ENCODE measurements at places on chromosomes 4 and X.

- no peak for DNase-seq
Observed at GRCh38 chrX:19750783-19751467, 136.5 kb downstream of the SH3KBP1 start.

GRCh38 chr4:126023896-126024295, 709.1 kb downstream of the FAT4 start:
- DNase-seq, result no peak

- no peak for DNase-seq
Observed at GRCh38 chr4:141339966-141340365, 119.3 kb downstream of the ZNF330 start.

DNA sequence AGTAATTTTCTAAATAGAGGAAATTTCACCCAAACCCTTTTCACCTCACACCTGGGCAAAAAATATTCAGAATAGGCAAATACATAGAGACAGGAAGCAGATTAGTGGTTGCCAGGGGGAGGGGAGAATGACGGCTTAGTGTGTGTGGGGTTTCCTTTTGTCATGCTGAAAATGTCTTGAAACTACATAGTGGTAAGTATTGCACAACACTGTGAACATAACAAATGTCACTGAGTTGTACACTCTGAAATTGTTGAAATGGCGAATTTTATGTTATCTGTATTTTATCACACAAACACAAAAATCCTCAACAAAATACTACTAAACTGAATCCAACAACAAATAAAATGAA, 60.7 kb upstream of the PLAC1 start:
- peak; percentile 59 for DNase-seq

DNA sequence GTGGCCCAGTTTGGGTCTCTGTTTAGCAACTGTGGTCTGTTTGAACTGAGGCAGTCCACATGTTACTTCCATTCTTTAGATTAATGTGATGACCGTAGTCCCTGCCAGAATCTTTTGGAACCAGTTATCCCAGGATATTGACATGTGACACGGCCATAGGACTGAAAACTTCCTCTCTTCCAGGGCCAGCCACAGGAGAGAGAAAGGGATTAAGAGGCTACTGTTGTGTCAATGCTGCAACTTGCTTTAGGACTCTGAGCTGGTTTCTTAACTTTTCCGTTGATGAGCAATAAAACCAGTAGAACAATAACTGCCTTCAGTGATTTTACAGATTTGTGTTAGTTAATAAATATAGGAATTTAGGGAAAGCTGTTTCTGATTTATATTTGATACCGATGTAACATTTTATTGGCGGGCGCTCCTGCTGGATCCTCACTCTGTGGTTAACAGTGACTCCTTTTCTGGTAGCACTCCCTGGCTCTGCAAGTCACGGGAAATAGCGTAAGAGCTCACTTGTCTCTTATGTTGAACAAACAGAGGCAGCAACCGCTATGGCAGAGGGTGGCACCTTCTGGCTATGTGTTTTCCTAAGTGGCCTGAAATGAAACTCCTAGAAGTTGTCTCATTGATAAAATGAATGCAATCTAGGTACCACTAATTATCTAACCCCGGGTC, 2.5 kb downstream of the TENM3 start:
- no peak for DNase-seq

DNA sequence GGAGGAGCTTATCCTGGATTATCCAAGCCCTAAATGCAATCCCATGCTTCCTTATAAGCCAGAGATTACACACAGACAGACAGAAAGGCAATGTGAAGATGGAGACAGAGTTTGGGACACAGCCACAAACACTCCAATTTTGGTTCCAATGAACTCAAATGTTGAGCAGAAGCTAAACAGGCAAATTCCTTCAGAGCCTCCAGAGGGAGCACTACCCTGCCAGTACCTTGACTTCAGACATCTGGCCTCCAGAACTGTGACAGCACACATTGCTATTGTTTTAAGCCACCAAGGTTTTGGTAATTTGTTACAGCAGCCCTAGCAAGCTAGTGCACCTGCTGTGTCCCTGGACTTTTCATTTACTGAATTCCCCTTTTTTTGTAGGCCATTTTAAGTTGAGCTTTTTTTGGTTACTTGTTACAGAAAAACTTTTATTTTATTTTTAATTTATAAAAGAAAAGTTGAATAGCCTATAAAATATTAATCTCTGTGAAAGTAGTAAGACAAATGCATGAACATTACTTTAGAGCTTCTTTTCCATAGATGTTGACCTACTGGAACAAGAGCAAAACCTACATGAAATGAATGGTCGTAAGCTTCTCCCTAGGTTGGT, 33.4 kb upstream of the SRD5A3 start:
- DNase-seq, result peak; percentile 46

GRCh38 chr4:6192245-6192644, 8.1 kb downstream of the JAKMIP1 start:
- no peak for DNase-seq

GRCh38 chrX:124518885-124519284, 172.5 kb downstream of the SH2D1A start:
- no peak for DNase-seq

GRCh38 chr4:153655928-153656327, 28.2 kb upstream of the TLR2 start:
- no peak for DNase-seq

DNA sequence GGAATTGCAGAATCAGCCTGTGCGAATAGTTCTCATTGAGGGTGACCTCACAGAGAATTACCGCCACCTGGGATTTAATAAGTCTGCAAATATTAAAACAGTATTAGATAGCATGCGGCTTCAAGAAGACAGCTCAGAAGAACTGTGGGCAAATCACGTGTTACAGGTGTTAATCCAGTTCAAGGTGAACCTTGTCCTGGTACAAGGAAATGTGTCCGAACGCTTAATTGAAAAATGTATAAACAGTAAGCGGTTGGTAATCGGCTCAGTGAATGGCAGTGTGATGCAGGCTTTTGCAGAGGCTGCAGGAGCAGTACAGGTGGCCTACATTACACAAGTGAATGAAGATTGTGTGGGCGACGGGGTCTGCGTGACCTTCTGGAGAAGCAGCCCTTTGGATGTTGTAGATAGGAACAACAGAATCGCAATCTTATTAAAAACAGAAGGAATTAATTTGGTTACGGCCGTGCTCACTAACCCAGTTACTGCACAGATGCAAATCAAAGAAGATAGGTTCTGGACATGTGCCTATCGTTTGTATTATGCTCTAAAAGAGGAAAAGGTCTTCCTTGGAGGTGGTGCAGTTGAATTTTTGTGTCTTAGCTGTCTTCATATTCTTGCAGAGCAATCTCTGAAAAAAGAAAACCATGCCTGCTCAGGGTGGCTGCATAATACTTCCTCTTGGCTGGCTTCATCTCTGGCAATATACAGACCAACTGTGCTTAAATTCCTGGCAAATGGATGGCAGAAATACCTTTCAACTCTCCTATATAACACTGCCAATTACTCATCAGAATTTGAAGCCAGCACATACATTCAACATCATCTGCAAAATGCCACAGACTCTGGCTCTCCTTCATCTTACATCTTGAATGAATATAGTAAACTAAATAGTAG, 10.7 kb downstream of the BBS12 start:
- DNase-seq, result no peak

GRCh38 chr4:120549011-120549570, 373.4 kb downstream of the PRDM5 start:
- DNase-seq, result no peak

- no peak for DNase-seq
Observed at GRCh38 chrX:72382202-72382595, 76.5 kb upstream of the CITED1 start.

DNA sequence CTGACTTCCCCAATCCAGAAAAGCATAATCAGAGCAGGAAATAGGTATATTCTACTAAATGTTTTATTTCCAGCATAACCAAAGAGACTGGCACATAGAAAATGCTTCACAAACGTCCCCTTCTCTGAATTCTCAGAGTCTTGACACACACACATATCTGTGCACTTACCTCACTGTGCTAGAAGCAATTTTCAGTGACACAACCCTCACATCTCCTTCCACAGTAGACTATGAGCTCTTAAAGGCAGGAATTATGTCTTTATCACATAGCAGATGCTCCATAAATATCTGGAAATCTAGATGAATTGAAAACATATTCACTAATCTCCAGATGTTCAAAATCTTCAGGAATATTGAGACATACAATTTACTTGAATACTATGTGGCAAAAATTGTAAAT, 5.9 kb downstream of the SOWAHB start:
- no peak for DNase-seq

- no peak for DNase-seq
Observed at GRCh38 chr4:155433636-155434360, 57.0 kb upstream of the MAP9 start.

GRCh38 chr4:10015140-10015753, 6.0 kb downstream of the SLC2A9 start:
- DNase-seq, result peak; percentile 69

- no peak for DNase-seq
Observed at GRCh38 chr4:150722908-150723362, 141.0 kb downstream of the MAB21L2 start.

GRCh38 chrX:960821-961220, 251.6 kb downstream of the CRLF2 start:
- no peak for DNase-seq

GRCh38 chr4:56699537-56700105, 18.5 kb upstream of the HOPX start:
- DNase-seq, result no peak

GRCh38 chrX:39688576-39689375, 409.0 kb downstream of the BCOR start:
- peak; percentile 21 for DNase-seq

- no peak for DNase-seq
Observed at GRCh38 chr4:70754470-70754869, 32.7 kb downstream of the RUFY3 start.

GRCh38 chrX:72387247-72387646, 81.5 kb upstream of the CITED1 start:
- DNase-seq, result no peak

GRCh38 chrX:120560405-120560841, 339 bp downstream of the CUL4B start:
- DNase-seq, result peak; percentile 56

- DNase-seq, result no peak
Observed at GRCh38 chr4:187552781-187553180, 442.8 kb upstream of the ZFP42 start.

- no peak for DNase-seq
Observed at GRCh38 chr4:56181140-56181953, 205.9 kb downstream of the AASDH start.

DNA sequence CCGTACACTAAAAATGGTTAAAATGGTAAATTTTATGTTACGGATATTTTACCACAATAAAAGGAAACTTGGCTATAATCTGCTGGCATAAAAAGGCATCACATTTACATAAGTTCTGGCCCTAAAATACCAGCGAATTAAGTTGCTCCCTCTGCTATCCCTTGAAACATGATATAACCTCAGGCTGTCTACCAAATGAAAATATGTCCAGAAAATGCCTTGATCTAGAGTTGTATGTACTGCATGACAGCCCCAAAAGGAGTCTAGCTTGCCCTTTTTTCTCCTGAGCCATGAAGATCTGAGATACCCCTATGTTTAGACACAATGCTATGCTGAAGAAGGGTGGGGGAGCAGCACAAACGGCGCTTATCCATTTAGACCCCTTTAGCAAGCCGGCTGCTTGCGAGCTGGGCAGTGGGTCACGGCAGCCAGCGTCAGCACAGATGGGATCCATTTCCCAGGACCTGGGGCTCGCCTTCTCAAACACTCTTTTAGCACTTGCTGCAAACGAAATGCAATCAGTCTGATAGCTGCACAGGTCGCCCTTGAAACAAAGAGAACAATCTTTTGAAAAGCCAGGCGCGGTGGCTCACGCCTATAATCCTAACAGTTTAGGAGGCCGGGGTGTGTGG, 77.0 kb downstream of the AFAP1 start:
- no peak for DNase-seq

DNA sequence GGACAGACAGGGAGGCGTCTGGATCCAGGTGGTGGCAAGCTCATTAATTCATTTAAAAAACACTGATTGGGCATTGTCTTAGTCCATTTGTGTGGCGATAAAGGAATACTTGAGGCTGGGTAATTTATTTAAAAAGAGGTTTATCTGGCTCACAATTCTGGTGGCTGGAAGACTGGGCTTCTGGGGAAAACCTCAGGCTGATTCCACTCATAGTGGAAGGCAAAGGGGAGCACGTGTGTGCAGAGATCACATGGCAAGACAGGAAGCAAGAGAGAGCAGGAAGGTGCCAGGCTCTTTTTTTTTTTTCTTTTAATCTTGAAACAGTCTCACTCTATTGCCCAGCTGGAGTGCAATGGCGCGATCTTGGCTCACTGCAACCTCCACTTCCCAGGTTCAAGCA, 100.2 kb upstream of the METTL14 start:
- no peak for DNase-seq

DNA sequence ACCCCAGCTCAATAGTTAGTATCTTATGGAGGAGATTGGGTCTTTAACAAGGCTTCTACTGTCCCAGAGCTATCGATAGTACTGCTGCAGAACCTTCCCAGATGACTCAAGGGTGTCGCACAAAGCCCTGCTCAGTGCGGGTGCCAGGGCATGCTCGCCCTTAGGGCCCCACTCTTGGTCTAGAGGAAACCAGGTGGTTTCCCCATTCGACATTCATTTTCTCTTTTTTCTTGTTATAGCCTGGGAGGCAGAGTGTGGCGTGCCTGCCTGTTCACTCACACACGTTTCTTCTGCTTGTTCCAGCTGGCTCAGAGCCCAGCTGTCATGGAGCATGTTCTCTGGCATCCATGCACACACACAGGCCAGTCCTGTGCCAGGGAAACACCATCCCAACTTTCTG, 144.5 kb downstream of the SMIM20 start:
- DNase-seq, result no peak

- peak; percentile 33 for DNase-seq
Observed at GRCh38 chrX:30971774-30972603, 82.9 kb upstream of the TAB3 start.

DNA sequence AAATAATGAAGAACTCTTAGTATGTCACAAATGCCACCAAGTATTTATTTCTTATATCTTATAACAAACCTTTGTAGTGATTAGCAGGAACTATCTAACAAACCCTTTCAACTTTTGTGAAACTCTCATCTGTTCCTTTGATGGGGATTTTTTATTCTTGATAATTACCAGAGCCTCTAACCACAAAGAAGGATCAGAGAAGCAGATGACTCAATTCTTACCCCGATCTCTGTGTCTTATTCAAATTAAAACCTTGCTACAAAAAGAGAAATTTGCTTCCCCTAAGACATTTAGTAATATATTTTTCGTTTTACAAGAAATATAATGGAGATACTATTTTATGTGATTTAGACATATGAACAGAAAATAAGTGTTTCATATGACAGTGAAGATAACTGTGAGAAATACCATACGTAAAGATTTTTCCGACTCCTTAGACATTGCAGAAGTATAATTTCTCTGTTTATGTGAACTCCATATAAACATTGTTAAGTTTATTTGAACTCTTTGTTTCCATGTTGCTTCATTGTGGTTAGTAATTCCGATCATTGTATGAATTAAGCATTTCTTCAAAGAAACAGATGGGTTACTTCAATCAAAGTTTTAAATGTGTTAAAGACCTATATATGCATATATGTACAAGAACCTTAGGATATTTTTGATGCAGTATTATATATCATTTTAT, 205.4 kb downstream of the CFAP299 start:
- no peak for DNase-seq

DNA sequence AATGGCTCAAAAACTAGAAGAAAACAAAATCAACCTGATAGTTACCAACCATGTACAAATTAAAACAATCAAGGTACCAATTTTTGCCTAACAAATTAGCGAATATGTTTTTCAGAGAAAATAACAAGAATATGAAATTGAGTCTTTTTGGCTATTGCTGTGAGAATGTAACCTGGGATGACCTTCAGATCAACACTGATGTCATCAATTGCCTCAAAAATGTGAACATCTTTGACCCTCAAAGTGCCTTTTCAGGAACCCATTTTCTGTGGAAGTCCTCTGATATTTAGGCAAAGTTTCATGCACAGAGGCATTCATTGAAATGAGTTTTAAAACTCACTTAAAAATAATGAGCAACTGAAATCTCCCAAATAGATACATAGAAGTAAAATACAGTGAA, 6.1 kb downstream of the RELL1 start:
- no peak for DNase-seq
